Thoracic aorta (tissue), 2 donors: ENCODE measurements at places on chromosomes 5 and 9. TPM values are rescaled to one million over a fixed set of nuclear protein-coding genes. Genes with fewer than 3 reads are reported as not detected.
A peak's percentile ranks its signal among the peaks of the same experiment; 100 is the strongest.

- no peak overlapping the region for H3K4me3 ChIP-seq
- no peaks in the 10 kb centered on the region for H3K36me3 ChIP-seq
- H3K4me1 ChIP-seq, result peaks cover under 1% of the 10 kb centered on the region
- DNase-seq, result no peak
- no peak overlapping the region for H3K27ac ChIP-seq
Measured at GRCh38 chr9:79565245-79565644, 6.5 kb upstream of the TLE4 start.

DNA sequence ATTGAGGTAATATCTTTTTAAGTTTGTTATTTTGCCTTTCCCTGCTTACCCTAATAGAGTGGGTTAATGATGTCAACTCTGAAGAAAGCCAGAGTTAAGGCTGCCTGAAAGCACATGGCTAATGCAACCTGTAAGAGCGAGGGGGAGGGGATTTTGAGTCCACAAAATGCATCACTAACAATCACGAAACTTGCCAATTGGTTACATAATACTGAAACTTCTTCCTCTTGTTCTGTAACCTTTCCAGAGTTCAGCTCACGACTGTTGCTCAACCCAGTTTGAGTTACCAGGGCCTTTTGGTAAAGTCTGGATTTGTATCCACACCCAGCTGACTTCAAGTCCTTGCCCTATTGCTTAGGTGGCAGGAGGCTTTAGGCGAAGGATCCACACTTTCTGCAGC lies 308.8 kb downstream of the EFNA5 start:
- no peaks in the 10 kb centered on the region for H3K4me1 ChIP-seq
- H3K4me3 ChIP-seq, result no peak overlapping the region
- no peaks in the 10 kb centered on the region for H3K27me3 ChIP-seq
- no peaks in the 10 kb centered on the region for H3K36me3 ChIP-seq
- H3K27ac ChIP-seq, result no peak overlapping the region
- DNase-seq, result no peak

DNA sequence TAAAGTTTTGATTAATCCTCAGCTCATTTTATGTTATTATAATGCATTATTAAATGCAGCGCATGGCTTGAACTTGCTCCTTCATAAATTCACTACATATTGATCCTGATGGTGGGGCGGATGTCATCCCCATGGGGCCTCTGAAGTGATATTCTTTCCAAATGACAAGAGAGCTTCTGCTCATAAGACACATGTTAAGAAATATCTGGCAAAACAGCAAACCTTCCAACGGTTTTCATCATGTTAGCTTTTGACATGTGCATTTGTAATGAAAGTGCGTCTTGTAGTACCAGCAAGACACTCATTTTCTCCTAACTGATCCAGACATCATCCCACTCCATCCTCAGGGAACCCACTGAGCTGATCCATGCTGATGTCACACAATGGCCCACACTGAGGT lies 45.7 kb downstream of the SEMA5A start:
- no peak overlapping the region for H3K27ac ChIP-seq
- no peaks in the 10 kb centered on the region for H3K4me1 ChIP-seq
- no peaks in the 10 kb centered on the region for H3K36me3 ChIP-seq
- no peaks in the 10 kb centered on the region for H3K27me3 ChIP-seq
- DNase-seq, result no peak

- H3K4me3 ChIP-seq, result no peak overlapping the region
- no peak for DNase-seq
- peak overlapping the region; percentile 98 for H3K27ac ChIP-seq
- H3K4me1 ChIP-seq, result peaks cover 80% of the 10 kb centered on the region
- H3K36me3 ChIP-seq, result no peaks in the 10 kb centered on the region
Measured at GRCh38 chr9:94807556-94807955, 81.1 kb downstream of the AOPEP start.

DNA sequence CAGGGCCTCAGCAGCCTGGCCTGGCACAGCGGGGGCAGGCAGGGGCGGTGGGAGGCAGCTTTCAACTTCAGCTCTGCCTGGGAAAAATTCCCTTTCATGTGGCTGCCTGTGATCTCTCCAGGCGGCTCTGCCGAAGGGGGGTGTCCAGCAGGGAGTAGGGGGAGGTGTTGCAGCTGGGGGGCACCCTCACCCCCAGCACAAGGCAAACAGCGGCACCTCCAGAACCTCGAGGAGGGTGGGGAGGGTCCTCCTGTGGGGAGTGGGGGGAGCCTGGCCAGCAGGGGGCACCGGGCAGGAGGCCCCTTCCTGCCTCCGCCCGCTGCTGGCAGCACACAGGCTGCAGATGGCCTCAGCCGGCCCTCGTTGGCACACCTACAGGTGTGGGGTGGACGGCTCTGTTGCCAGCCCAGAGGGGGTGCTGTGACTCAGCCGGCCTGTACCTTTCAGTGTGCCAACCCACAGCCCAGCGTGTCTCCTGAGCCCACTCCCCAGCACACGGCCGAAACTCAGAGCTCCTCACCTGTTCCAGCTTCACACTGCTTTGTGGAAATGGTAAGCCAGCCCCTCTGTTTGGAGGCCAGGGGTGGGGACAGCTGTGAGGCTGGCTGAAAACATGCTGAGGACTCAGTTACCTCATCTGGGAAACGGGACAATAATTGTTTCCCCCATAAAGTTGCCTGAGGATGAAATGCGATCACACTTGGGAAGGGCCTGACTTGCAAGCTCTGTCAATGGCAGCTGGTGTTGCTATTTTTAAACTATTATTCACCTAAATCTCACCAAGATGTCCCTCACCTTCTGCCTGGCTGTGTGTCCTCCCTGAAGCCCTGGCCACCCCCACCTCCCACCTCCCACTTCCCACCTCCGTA lies 37.0 kb downstream of the CXXC5 start:
- peaks cover 14% of the 10 kb centered on the region for H3K4me1 ChIP-seq
- no peak overlapping the region for H3K4me3 ChIP-seq
- H3K36me3 ChIP-seq, result peaks cover 21% of the 10 kb centered on the region
- H3K27ac ChIP-seq, result peak overlapping the region; percentile 43
- no peaks in the 10 kb centered on the region for H3K27me3 ChIP-seq
- DNase-seq, result no peak

GLT6D1 gene
- total RNA-seq, result not detected
